Foreskin fibroblast (primary cell): ENCODE measurements at places on chromosomes 13 and 19.

GRCh38 chr19:35773020-35773806 lies 2.2 kb upstream of the ARHGAP33 start:
- peak; percentile 48 for DNase-seq

DNA sequence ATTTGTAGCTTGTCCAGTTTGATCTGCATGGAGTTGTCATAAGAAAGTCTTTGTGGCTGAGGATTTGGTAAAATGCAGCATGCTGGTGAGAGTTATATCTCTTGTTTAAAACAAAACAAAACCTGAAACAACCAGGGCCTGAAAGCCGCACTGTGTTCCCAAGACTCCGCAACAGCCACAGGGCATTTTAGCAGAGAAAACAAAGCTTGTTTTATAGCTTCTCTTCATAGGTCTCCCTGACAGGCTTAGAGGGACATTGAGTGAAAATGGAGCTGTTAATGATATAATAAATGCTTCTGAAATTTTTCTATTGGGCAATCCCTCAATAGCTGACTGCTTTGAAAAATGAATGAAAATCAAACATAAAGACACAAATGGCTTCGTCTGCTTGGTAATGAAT lies 148.7 kb upstream of the RNF113B start:
- no peak for DNase-seq

DNA sequence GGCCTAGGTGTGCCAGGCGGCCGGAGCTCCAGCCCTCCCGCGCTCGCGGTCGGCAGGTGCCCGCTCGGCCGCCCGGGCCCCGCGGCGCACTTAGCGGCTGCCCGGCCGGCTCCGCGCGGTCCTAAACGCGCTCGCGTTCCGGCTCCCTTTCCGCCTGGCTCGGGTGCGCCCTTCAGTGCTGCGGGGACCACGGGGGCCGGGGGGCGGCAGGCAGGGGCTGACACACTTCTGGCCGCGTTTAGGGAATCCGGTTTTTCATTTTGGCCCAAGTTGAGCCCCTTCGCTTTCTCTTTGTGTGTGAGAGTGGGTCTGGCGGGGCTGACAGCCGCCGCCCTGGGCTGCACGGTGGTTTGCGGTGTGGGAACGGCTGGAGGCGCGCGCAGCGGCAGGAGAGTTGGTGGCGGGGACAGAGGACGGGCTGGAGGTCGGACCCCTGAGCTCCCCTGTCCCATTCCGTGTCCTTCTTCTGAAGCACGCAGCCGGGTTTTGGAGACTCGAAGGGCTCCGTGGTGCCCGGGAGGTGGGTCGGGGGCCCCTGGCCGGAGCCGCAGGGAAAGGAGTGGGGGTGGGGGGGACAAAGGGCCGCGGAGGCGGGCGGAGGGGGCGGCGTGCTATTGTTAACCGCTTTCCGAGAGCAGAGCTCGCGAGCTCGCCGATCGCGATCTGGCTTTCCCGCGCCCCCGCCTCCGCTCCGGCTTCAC lies 3.1 kb downstream of the FGF9 start:
- peak; percentile 19 for DNase-seq

GRCh38 chr13:95217920-95218830 lies 83.1 kb downstream of the ABCC4 start:
- no peak for DNase-seq

- DNase-seq = peak; percentile 6
Observed at GRCh38 chr19:35353635-35354034, 4.6 kb upstream of the FFAR3 start.

GRCh38 chr19:5974721-5975387 lies 3.1 kb downstream of the RANBP3 start:
- no peak for DNase-seq

- peak; percentile 74 for DNase-seq
Observed at GRCh38 chr13:35478271-35479037, 2.0 kb upstream of the MAB21L1 start.

DNA sequence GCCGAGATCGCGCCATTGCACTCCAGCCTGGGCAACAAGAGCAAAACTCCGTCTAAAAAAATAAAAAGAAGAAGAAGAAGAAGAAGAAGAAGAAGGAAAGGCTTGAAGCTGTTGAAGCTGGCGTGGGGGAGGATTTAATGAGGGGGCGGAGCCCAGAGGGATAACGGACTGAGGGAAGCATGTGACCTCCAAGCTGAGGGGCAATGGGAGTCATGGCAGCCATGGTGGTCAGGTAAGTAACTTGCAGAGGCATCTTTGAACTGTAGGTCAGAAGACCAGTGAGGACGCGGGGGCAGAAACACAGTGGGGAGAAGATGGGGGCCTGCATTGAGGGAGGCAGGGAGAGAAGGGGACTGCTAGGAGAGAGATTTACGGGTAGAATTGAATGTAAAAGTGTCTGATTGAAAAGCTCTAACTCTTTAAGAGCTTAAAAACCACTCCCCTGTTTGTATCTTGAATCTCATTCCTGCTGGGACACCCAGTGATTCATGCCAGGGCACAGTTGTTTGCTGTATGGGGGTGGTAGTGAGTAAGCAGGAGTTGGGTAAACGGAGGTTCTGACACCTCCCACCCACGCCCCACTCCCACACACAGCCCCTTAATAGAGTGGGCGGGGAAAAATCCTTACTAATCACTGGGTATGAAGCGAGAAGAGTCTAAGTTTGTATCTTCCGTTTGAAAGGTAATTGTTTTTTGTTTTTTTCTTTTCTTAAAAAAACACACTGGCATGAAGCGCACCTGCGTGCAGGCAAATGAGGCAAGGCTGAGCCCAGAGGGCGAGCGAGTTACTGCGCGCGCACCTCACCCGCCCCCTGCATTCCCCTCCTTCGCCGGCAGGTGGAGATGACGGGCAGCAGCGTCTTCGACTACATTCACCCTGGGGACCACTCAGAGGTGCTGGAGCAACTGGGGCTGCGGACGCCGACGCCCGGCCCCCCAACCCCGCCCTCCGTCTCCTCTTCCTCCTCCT lies 13.0 kb downstream of the TMEM160 start:
- peak; percentile 78 for DNase-seq

DNA sequence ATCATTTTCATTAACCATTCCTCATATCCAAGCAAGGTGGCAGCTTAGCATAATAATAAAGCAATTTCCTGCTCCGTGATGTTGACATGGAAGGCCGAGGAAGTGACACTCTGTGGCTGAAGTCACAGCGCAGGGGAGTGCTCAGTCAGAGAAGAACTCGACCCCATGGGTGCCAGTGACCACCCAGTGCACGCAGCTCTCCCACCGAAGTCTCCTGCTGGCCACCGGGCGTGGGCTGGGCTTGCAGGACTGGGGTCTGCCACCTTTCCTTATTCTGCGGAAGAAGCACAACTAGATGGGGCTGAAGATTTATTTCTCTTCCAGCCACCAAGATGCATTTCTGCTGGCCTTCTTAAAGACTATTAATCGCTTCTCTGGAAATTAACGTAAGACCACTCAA lies 132.1 kb upstream of the SPACA7 start:
- DNase-seq = no peak

DNA sequence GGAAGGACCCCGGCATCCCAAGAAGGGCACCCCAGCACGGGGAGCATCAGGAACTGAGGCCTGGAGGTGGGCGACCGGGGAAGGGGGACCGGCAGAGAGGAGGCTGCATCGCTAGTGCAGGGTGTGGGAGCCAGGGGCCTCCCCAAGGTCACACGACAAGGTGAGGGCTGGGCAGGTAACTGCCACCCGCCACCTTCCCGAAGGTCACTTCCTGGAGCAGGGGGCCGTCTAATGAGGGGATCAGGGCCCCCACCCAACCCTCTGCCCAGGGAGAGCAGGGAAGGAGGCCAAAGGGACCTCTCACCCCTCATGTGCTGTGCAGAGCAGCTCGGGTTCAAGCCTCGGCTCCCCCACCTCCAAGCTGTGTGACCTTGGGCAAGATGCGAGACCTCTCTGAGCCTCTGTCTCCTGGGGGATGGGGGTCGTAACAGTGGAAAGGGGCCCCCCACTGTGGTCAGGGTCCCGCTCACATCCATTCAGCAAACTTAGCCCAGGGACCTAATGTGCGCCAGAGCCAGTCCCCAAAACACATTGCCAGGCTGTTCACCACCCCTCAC lies 6.0 kb downstream of the ZBTB7A start:
- no peak for DNase-seq

DNA sequence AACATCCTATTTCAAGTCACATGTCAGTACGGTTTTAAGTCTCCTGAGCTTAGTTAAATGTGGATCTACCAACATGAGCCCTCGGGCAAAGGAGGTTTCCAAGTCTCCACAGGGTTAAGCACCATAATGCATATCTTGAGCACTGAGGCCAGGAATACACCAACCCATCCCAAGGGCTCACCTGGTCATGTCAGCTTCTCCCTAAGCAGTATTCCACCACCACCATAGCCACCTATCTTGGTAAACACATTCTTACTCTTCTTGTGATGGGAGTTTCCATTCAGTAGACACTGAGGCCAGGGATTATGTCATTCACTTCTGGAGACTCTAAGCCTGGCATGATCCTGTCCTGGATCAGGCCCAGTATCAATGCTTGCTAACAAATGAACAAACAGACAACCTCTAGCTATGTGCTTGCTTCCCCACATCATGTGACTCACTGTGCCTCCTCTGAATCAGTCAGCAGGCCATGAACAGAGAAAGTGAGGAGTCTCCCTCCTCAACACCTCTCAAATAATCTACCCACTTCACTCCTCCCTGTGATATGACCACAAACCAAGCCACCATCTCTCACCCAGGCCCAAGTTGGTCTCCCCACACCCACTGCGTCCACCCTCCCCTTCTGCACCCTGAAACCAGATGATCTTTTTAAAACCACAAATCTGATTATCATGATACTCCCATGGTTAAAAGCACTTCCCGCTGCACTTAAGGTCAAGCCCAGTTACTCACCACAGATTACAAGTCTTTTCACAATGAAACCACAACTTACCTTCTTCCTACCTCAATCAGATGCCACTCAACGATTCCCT lies 5.8 kb downstream of the PEG3 start:
- no peak for DNase-seq

GRCh38 chr19:6267552-6268381 lies 12.0 kb downstream of the MLLT1 start:
- no peak for DNase-seq

- DNase-seq = no peak
Observed at GRCh38 chr19:38204096-38204495, 19.9 kb downstream of the DPF1 start.

GRCh38 chr19:10112037-10112761 lies 706 bp downstream of the P2RY11 start:
- DNase-seq = no peak
